Activated naive CD4-positive, alpha-beta T cell treated with anti-CD3 and anti-CD28 coated beads, Interleukin-2, amount 10 ng/mL, durations not matched to agents 5 hours and 36 hours (primary cell): ENCODE measurements at places on chromosomes 5 and 9. TPM values are rescaled to one million over a fixed set of nuclear protein-coding genes. Genes with fewer than 3 reads are reported as not detected.

MELK gene
- total RNA-seq, result 41.9 TPM

PCDHGA1 gene
- not detected for total RNA-seq

CAPSL gene
- total RNA-seq, result not detected

SPINK13 gene
- not detected for total RNA-seq

KIF2A gene
- 131 TPM for total RNA-seq

TLE1 gene
- total RNA-seq, result 0.88 TPM

FOXD4L5 gene
- total RNA-seq, result 0.07 TPM

FBP2 gene
- total RNA-seq, result not detected

DNAH5 gene
- not detected for total RNA-seq

STK32A gene
- not detected for total RNA-seq

PCDHB7 gene
- total RNA-seq, result not detected

TDRD7 gene
- total RNA-seq, result 8.3 TPM

DDX4 gene
- total RNA-seq, result 0.51 TPM

CTNND2 gene
- total RNA-seq, result not detected

SHISAL2B gene
- total RNA-seq, result not detected

DAPK1 gene
- 0.08 TPM for total RNA-seq
